Activated CD4-positive, alpha-beta T cell treated with anti-CD3 and anti-CD28 coated beads for 4 hours (primary cell): ENCODE measurements at places on chromosomes 6 and 20.
A peak's percentile ranks its signal among the peaks of the same experiment; 100 is the strongest.

- DNase-seq = no peak
These were observed 910 bp upstream of the PCSK2 start for GRCh38 chr20:17225851-17226409.

DNA sequence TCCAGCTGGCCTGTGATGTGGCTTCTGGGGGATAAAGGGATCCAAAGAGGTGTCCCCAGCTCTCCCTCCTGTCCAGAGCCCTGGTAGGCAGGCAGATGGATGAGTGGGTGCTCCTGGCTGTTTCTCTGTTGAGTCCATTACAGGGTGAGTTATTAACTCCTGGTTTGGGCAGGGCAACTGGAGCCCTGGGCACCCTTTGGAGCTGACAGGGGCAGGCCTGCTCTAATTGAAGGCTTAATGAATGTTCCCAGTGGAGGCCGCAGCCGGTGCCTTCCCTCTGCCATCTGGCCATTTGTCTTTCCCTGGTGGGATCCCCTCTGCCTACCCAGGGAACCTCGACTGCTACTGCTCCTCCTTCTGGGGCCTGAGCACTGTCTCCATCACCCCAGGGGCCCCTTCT is 44.7 kb upstream of the MLN start:
- DNase-seq = no peak

DNA sequence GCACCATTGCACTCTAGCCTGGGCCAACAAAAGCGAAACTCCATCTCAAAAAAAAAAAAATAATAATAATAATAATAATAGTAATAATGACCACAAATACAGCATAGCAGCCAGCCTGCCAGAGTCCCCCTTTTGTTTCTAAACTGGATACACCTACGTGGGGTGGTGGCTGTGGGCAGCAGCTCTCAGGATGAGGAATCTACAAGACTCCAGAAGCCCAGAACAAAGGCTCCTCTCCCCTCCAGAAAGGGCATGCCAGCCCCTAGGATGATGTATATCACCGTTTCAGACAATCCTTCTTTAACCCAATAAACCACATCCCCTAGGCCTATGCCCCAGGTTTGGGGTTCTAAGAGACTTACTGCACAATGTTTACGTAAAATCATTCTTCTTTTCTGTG is 155.9 kb downstream of the QRSL1 start:
- no peak for DNase-seq

- peak; percentile 50 for DNase-seq
These were observed 17.4 kb upstream of the AVP start for GRCh38 chr20:3101737-3102574.

- no peak for DNase-seq
These were observed 21.5 kb upstream of the DSE start for GRCh38 chr6:116349216-116349615.

- DNase-seq = no peak
These were observed 127.0 kb downstream of the MAFB start for GRCh38 chr20:40562031-40562430.

- DNase-seq = no peak
These were observed 105.0 kb downstream of the SCML4 start for GRCh38 chr6:107719160-107719559.

DNA sequence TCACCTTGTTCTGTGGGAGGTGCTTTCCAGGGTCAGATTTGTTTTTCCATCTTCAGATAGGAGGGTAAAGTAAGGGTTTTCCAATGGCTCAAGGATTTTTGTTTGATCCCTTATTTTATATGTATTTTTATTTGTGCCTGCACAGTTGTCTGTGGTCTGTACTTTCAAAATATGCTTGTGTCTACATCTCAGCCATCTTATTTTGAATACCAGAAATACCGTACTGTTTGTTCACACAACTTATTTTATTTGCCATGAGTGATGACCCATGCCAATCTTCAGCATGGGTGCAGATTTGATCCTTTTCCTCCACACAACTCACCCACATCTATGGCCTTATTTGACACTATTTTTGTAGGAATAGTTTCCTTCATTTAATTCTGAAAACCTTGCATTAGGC is 72.2 kb upstream of the PTCHD4 start:
- no peak for DNase-seq

- no peak for DNase-seq
These were observed 279.5 kb downstream of the LRFN2 start for GRCh38 chr6:40307712-40308111.

GRCh38 chr6:11614534-11615213 is 77.1 kb downstream of the TMEM170B start:
- DNase-seq = no peak

DNA sequence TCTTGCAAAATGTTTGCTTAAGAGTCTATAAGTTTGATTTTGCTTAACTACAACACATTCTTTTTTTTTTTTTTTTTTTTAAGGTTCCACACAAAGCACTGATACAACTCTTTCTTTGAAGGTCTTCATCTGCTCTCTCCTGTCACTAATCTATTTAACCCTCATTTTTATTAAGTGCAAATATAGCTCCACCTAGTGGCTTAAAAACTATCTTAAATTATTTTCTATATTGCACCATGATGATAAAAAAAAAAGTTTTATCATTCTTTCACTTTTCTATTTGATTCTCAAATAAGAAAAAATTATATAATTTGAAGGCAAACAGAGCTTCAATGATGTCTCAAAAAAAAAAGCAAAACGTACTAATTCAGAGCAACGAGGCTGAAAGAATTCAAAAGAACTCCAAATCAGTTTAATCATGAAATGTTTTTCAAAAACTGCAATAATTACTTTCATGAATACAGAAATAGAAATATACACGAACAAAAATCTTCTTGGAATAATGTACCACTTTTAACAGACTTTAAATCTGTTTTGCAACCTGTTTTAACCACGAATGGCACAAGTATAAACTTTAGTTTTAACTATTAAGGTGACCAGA is 12.8 kb downstream of the ESF1 start:
- DNase-seq = no peak

DNA sequence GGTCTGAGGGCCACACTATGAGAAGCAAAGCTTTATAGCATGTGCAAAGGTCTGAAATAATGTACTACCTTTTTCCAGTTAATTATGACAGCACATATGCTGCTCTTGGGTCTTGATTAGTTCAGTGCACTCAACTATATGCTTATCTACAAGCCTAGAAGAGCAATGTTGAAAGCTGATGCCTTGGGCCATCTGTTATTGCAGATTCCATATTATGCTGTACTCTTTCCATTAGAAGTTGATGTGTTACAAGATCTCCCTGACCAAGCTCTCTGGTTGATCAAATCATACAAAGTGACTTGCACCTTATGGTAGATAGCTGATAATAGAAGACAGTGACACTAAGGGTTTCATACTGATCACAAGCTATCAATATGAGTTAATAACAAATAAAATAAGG is 327.3 kb downstream of the FRK start:
- DNase-seq = no peak

GRCh38 chr20:11686195-11686594 is 231.5 kb upstream of the BTBD3 start:
- DNase-seq = no peak

- no peak for DNase-seq
These were observed 12.4 kb upstream of the HMGN3 start for GRCh38 chr6:79246891-79247290.

DNA sequence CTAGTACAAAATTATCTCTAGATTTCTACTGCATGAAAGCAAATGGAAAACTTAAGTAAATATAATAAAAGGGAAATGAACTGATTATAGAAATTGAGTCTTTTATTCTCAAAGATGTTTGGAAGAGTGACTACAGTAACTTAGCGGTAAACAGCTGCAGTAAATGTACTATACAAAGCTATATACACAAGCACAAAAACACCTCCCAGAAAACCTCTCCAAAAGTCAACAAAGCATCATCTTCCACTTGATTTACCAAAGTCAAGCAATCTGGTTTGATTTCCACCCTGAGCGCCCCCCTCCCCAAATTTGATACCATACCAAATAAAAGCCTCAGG is 142.1 kb upstream of the SHLD1 start:
- DNase-seq = no peak

GRCh38 chr6:25966711-25967110 is 4.1 kb downstream of the TRIM38 start:
- no peak for DNase-seq

- DNase-seq = no peak
These were observed 282.4 kb downstream of the PACRG start for GRCh38 chr6:163010145-163010544.

GRCh38 chr20:63826753-63827152 is 4.3 kb downstream of the ZBTB46 start:
- DNase-seq = no peak

DNA sequence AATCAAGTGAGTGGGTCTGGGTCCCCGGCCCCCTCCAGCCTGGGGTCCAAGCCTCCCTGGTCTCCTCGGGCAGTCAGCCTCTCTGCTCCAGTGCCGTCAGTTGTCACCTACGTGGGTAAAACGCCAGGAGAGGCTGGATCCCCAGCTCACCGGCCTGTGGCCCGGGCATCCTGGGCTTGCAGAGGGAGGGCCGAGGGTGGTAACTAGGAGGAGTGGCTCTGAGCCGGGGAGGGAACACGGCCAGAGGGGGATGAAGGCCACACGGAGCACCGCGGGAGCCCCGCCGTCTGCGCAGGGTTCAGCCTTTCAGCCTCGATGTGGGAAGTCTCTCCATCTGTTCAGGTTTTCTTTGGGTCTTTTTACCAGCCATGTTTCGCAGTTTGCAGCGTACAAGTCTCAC is 29.5 kb upstream of the BHLHE23 start:
- DNase-seq = no peak

- DNase-seq = no peak
These were observed 590.0 kb upstream of the NOX3 start for GRCh38 chr6:156045401-156046267.

GRCh38 chr6:36829919-36830544 is 9.2 kb downstream of the CPNE5 start:
- no peak for DNase-seq

DNA sequence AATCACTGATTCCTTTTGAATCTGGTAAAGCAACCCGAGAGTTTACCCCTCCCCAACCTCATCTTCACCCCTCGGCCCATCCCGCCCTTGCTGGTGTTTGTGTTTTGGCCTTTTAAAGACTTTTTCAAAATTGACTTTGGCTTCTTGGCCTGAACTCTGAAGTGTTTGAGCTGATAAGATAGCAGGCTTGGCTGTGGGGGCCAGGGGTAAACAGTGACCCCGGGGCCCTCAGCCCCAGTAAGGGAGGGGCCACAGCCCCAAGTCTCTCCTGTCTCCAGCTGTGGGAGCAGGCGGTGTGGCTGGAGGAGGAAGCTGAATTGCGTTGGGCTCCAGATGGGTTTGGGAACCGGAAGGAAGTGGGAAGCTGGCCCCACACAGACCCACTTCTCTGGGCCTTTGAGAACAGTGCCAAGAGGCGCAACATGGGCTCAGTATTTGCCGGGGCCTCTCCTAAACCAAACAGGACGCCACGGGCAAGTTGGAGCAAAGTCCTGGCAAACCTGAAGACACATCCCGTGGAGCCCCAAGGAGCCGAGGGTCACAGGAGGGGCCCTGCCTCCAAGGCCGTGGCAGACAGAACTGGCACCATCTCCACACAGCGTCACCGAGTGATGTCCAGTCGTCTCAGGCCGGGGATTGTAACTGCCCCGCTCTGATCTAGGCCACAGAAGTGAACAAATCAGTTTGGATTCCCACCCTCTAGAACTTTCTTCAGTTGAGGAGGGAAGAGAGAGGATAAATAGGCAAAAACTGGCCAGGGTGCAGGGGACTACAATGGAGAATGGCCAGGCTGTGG is 54.3 kb upstream of the PTPN1 start:
- no peak for DNase-seq

DNA sequence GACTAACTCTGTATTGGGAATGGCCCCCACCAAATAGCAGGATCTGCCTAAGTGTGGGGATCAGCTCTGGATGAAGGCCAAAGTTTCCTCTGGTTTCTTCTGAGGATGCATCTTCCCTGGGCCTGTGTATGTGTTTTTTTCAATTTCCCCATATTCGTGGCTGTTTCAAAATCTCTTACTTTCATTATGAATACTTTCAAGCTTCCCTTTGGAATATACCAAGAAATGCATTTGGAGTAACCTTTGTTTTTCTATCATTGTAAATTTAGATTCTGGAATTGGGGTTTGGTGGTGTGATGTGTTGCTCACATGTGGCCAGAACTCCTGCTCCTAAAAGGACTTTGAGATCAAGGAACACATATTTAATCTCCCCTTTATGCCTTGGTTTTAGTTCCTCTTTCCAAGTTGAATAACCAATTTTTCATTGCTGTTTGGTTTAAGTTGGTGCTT is 8.4 kb downstream of the ENTPD6 start:
- DNase-seq = no peak

GRCh38 chr6:22007469-22007868 is 289.4 kb downstream of the PRL start:
- DNase-seq = no peak

DNA sequence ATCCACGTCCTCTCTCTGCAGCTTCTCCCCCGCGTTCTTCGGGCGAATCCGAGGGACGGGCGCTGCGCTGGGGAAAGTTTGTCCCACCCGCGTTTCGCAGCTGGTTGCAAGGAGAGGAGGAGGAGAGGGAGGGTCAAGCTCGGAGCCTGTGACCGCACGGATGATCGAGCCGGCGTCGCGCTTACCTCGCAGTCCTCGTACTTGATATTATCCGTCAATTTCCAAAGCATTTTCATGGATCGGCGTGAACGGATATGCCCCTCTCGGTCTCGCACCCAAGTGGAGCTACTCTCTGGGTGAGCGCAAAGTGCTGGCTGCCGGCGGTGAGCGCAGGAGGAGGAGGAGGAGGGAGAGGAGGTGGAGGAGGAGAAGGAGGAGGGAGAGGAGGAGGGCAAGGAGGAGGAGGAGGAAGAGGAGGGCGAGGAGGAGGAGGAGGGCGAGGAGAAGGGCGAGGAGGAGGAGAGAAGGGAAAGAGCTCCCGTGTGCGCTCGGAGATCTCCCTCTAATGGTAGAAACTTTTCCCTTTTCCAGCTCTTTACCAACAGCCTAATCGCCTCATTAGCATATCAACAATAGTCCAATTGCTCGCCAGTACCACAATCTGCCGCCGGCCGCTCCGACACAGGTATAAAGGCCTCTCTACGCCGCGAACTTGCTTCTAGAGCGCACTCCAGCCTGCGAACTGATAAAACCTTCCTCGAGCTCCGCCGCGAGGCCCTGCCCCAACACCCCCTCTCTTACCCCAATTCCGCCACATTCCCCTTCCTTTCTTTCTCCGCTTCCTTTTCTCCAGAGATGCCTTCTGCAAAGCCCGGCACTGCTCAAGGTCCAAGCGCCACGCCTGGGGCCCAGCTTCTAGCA is at the start of gene TFAP2A:
TSS of gene TFAP2A (minus strand) at position 319 of the 861 bp plus-strand sequence. CDS start at position 236, 83 bp downstream.
- DNase-seq = no peak

DNA sequence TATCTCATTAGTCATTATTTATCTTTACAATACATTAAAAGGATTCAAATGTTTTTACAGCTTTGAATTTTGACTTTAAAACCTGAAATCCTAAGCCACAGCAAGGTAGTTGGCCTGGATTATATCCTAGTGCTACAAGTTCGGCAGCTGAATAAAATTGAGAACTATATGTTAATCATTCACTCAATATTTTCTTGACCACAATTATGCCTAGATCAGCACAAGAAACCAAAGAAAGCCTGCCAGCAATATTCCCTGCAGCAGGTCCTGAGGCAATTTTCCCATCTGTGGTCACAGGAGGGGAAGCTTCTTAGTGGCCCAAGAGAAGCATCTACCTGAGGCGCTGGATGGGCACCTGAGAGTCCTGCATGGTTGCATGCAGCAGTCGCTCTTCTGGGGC is 183.5 kb downstream of the GMDS start:
- DNase-seq = no peak
